ENCODE measurements at places on chromosomes 2 and 18.

GRCh38 chr2:226979004-226979403 is 143.2 kb downstream of the RHBDD1 start:
- no peak for DNase-seq

DNA sequence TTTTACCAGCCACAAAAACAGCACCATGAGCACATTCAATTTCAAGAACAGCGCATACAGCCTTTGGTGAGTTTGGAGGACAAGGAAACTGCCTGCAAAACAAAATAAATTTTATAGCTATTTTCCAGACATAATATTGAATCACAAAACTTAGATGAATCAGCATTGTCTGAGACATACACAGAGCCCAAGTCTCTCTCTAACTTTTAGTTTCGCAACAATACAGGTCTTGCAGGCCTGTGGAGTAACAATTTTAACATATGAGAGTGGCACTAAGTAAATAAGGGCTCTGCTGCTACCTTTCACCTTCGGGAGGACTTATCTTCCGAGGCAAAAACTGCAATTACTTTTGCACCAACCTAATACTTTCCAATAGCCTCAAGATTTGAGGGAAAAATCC is 56.1 kb upstream of the PEX13 start:
- no peak for DNase-seq

DNA sequence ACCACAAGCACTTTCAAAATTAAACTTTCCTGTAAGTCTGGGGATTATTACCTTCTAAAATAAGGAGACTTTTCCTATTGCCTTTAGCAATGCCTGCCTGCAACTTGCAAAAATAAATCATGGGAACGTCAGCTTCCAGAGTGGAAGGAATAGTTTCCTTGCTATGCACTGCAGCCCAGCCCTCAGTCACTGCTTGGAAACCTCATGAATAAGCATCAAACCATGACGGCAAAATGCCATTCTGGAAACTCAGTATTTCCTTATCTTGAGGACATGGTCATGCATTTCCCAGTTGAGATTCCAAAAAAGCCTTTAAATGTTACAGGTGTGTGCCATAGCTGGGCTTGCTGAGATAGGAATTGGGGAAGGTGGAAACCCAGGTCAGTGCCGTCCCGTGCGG is 84.2 kb upstream of the OTOS start:
- no peak for DNase-seq

DNA sequence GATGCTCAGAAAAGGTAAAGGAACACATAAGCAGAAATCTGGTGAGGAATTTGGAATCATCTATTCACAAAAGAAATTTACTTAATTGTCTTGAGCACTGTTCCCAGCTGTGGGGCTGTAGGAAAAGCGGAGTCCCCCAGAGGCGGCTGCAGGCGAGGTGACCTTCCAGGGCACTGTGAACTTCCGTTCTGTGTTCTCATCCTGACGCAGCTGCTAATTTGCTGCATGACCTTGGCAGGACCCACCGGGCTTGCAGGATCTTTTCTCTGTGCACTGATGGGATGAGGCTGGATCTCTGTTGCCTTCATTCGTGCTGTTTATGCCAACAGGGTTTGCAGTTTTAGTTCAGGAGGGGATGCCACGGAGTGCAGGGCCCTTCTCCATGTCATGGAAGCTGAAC is 301.9 kb upstream of the MYT1L start:
- DNase-seq, result no peak

- no peak for DNase-seq
Observed at GRCh38 chr2:60853531-60853930, 27.8 kb upstream of the REL start.

Measured in activated T-helper 1 cell treated with anti-CD3 and anti-CD28 coated beads, Interleukin-2, amount 50 U/mL, for 16 hours (primary cell).